Activated T-helper 2 cell treated with anti-CD3 and anti-CD28 coated beads, Interferon-gamma antibody, Interleukin-2, Interleukin-4, amounts not matched to agents 10 μg/mL and 5 μg/mL and 100 μg/mL, durations not matched to agents 14 hours and 24 hours and 36 hours (primary cell): ENCODE measurements at places on chromosomes 2 and 18. TPM values are rescaled to one million over a fixed set of nuclear protein-coding genes. Genes with fewer than 3 reads are reported as not detected.
A peak's percentile ranks its signal among the peaks of the same experiment; 100 is the strongest.

CCDC85A gene
- total RNA-seq, result not detected in 2 replicates

NCKAP1 gene
- 13.2 and 20.0 TPM in 2 replicates for total RNA-seq

GKN1 gene
- not detected in 2 replicates for total RNA-seq

SLC9A4 gene
- 0.09 TPM in 2 replicates for total RNA-seq

RAB6C gene
- total RNA-seq, result not detected in 2 replicates

DNA sequence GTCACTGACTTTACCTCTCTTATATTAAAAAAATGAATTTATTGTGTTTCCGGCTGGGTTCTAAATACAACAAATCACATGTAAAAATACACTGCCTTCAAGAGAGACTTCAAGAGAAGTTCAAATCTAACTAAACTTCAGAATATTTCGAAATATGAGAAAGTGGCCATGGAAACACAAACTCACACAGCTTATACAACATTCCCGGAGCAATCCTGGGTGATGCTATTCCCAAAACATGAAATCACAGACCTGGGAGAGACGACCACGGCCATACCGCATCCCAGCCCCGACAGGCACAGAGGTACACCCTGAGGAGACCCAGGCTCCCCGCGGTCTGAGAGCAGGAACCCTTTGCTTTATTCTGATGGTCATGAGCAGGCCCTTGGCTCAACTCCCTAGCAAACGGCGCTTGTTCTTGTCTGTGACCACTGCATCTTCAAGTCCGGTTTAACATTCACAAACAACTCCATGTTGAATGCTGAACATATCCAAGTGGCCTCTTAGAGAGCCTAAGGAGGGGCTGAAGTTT, 185.4 kb upstream of the REV1 start:
- no peak overlapping the region for H3K27ac ChIP-seq
- H3K36me3 ChIP-seq, result no peaks in the 10 kb centered on the region
- H3K4me3 ChIP-seq, result no peak overlapping the region
- H3K4me1 ChIP-seq, result no peaks in the 10 kb centered on the region
- H3K27me3 ChIP-seq, result no peaks in the 10 kb centered on the region

DNA sequence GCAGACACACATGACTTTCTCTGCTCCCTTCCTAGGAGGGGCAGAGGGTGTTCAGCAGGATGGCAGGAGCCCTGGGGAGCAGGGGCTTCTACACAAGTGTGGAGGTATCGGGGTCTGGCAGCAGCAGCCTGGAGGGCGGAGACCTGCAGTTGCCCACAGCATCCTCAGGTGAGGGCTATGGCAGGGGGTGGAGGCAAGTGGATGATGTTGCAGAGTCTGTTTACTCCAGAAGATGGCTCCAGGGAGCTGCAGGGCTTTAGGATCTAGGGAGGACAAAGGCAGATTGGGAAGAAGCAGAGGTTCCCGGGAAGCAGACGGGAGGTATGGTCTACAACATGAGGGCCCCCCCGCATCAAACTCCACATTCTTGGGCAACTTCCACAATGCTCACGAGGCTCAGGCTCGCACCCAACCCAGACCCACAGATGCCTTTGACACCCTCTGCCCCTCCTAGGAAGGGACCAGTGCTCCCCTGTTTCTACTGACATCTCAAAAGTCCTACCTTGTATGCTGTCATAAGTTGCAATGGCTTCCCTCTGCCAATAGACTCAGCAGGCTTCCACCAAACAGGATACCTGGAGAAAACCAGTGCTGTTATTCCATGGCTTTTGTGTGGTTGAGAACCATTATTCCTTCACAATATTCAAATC, 12.0 kb upstream of the ATP6V1C2 start:
- no peak for DNase-seq
- no peaks in the 10 kb centered on the region for H3K36me3 ChIP-seq
- no peak overlapping the region for H3K4me3 ChIP-seq

- H3K27ac ChIP-seq, result no peak overlapping the region
- H3K4me1 ChIP-seq, result peaks cover 2% of the 10 kb centered on the region
- DNase-seq, result no peak
Measured at GRCh38 chr2:238042090-238042489, 18.7 kb upstream of the SCLY start.

GRCh38 chr2:140348826-140349225, 1568.6 kb upstream of the NXPH2 start:
- DNase-seq, result no peak
- H3K27ac ChIP-seq, result no peak overlapping the region
- no peak overlapping the region for H3K4me3 ChIP-seq
- no peaks in the 10 kb centered on the region for H3K4me1 ChIP-seq

DNA sequence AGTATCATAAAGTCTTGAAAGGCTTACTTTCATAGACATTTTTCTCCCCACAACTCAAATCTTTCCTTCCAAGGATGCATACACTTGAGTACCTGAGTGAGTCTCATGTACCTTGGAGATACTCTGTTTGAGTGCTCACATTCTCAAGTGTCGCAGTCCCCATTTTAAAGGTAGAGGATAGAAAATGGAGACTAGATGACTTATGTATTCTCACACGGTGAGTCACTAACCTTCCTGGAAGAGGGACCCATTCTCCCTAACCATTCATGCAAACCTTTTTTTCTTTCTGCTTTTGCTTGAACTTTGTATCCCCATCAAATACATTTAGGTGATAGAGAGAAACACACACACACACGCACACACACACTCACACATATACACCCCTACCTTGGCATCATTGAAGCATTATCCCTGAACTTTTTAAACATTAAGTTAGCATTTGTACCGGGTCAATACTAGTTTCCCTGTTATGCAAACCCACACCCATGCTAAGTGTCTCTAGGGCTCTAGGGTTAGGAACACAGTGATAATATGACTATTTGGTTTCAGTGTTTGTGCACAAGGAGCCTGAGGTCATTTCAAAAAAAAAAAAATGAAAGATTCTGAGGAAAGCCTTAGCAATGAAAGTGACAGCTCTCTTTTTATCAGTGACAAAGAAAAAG, 236.2 kb downstream of the IKZF2 start:
- H3K36me3 ChIP-seq, result no peaks in the 10 kb centered on the region
- DNase-seq, result no peak
- H3K27ac ChIP-seq, result peak overlapping the region; percentile 54

GRCh38 chr2:121382744-121383143, 97.7 kb upstream of the TFCP2L1 start:
- no peak for DNase-seq
- no peak overlapping the region for H3K4me3 ChIP-seq
- H3K4me1 ChIP-seq, result peaks cover 8% of the 10 kb centered on the region

- H3K4me3 ChIP-seq, result no peak overlapping the region
- peaks cover 5% of the 10 kb centered on the region for H3K27me3 ChIP-seq
- H3K36me3 ChIP-seq, result no peaks in the 10 kb centered on the region
- H3K4me1 ChIP-seq, result no peaks in the 10 kb centered on the region
Measured at GRCh38 chr18:3845161-3845560, 395.2 kb downstream of the TGIF1 start.

- no peak for DNase-seq
- peaks cover 36% of the 10 kb centered on the region for H3K4me1 ChIP-seq
- H3K36me3 ChIP-seq, result peaks cover 9% of the 10 kb centered on the region
Measured at GRCh38 chr2:38104598-38104997, 28.6 kb upstream of the CYP1B1 start.

DNA sequence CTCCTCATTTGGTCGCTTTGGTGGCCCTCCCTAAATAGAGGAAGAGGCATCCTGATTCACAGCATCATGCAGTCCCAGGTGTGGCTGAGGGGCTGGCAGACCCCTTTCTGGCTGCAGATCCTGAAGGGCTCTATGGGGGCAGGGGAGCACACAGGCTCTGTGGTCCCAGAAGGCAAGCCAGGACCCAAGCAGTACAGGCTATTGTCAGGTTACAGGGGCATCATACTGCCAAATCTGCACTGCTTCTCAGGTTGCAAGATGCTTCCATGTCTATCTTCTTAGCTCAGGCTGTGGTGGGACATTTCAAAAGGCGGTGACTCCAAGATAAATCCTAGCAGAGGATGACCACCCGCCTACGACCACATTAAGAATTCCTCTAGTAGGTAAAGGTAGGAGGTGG, 54.3 kb downstream of the TTC32 start:
- peaks cover 7% of the 10 kb centered on the region for H3K27me3 ChIP-seq
- no peak for DNase-seq
- no peak overlapping the region for H3K27ac ChIP-seq
- H3K36me3 ChIP-seq, result no peaks in the 10 kb centered on the region
- no peaks in the 10 kb centered on the region for H3K4me1 ChIP-seq

DNA sequence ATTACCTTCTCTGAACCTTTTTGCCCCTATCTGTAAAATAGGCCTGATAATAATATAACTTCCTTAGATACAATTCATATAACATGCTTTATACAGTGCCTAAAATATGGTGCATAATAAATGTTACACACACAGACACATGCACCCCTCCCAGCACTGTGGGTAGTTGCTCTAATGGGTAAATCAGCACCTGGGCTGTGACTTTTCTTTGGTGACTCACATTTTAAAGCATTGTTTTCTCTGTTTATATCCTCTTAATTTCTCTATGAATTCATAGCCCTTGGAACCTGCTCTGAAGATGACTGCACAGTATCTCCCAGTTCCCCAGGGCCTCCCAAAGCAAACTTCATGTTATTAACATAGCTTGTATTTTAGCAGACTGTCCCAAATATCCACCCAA, 248.2 kb upstream of the TNP1 start:
- no peak overlapping the region for H3K4me3 ChIP-seq
- H3K27me3 ChIP-seq, result peaks cover 14% of the 10 kb centered on the region
- peaks cover 19% of the 10 kb centered on the region for H3K4me1 ChIP-seq
- no peak overlapping the region for H3K27ac ChIP-seq

DNA sequence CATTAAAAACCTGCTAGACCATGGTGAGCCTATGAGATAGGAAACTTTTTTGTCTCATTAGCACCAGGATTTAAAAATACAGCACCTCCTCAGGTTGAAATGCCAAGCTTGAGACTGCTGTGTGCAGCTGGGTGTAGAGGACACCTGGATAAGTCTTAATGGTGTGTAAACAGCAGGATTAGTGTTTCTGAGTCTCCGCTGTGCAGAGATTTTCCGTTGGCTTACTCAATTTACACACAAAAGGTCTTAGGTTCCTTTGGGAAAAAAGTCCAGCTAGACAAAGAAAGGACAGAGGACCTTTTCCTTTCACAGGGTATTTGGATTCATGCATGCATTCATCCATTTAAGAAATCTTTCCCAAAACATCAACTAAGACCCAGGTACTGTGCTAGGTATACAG, 168.1 kb downstream of the NRXN1 start:
- no peaks in the 10 kb centered on the region for H3K4me1 ChIP-seq
- no peak overlapping the region for H3K27ac ChIP-seq
- H3K4me3 ChIP-seq, result no peak overlapping the region
- no peaks in the 10 kb centered on the region for H3K27me3 ChIP-seq
- DNase-seq, result no peak

DNA sequence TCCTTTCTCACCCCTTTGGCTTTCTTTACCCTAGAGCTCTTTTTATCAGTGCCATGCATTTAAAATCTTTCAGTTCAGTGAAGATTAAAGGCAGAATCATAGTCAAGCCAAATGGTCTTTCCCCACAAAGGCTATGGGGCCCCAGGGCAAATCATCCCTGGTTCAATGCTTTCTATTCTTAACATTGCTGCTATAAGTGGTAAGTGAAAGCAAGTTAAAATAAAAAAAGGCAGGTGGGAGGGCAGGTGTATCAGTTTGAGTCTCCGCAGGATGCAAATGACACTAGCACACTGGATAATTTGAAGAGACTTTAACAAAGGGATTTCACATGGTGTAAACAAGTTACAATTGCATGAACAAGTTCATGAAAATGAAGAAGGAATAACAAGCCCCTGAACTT, 757.4 kb downstream of the SATB2 start:
- no peak overlapping the region for H3K27ac ChIP-seq
- H3K27me3 ChIP-seq, result no peaks in the 10 kb centered on the region
- no peak overlapping the region for H3K4me3 ChIP-seq
- H3K4me1 ChIP-seq, result no peaks in the 10 kb centered on the region

- no peak for DNase-seq
- no peaks in the 10 kb centered on the region for H3K36me3 ChIP-seq
- no peaks in the 10 kb centered on the region for H3K4me1 ChIP-seq
- H3K4me3 ChIP-seq, result no peak overlapping the region
Measured at GRCh38 chr2:151102226-151102625, 159.4 kb downstream of the RBM43 start.

- no peak overlapping the region for H3K27ac ChIP-seq
- no peak for DNase-seq
- H3K27me3 ChIP-seq, result no peaks in the 10 kb centered on the region
- H3K36me3 ChIP-seq, result no peaks in the 10 kb centered on the region
- H3K4me1 ChIP-seq, result no peaks in the 10 kb centered on the region
- no peak overlapping the region for H3K4me3 ChIP-seq
Measured at GRCh38 chr2:1599301-1600085, 144.8 kb downstream of the PXDN start.

- peaks cover 2% of the 10 kb centered on the region for H3K4me1 ChIP-seq
- no peak overlapping the region for H3K4me3 ChIP-seq
- peaks cover 14% of the 10 kb centered on the region for H3K27me3 ChIP-seq
- no peak for DNase-seq
Measured at GRCh38 chr18:33579349-33580215, 1.6 kb downstream of the ASXL3 start.

DNA sequence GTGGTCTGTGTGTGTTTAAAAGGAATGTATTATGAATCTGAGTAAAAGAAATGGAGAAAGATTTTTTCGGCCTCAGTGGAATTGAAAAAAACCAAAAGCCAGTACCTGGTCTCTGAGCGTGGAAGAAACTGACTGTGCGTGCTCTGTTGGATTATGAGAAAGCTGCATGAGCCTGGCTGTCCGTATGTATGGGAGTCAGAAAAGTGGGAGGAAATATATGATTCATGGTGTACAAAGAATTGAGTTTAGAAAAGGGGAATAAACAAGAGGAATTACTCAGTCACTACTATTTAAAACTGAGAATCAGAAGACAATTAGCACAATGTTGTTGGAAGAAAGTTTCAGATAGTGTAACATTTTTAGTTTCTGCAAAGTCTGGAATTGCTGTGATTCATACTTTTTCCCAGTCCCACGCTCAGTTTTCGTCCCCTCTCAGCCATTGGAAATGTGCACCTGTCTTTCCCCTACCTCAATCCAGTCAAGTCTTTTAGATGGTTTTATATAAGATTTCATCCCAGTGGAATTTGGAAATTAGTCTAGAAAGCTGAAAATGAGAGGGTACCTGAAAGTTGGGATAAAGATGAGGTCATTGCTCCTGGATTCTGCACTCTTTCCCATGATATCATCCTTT, 66.4 kb upstream of the CHMP1B start:
- H3K27ac ChIP-seq, result no peak overlapping the region
- no peaks in the 10 kb centered on the region for H3K36me3 ChIP-seq
- no peaks in the 10 kb centered on the region for H3K4me1 ChIP-seq
- peaks cover 16% of the 10 kb centered on the region for H3K27me3 ChIP-seq
- H3K4me3 ChIP-seq, result no peak overlapping the region
- DNase-seq, result no peak

GRCh38 chr2:146324951-146325350, 1519.9 kb upstream of the ACVR2A start:
- H3K4me1 ChIP-seq, result no peaks in the 10 kb centered on the region
- no peaks in the 10 kb centered on the region for H3K36me3 ChIP-seq
- no peak overlapping the region for H3K27ac ChIP-seq
- H3K27me3 ChIP-seq, result no peaks in the 10 kb centered on the region
- H3K4me3 ChIP-seq, result no peak overlapping the region

DNA sequence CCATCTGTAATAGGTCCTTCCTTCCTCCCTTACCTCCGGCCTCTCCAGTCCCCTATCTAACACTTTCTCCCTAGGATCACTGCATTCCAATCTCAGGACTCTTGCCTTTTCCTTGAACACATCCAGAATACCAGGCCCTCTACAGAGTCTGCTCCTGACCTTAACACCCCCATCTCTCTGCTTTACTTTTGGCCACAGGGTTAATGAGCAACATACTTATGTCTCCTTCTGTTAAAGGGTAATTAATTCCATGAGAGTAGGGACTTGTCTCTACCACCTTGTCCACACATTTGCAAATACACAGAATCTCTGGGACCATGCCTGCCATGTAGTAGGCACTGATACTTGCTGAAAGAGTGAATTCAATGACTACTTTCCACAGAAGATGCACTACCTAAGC, 94.9 kb downstream of the COBLL1 start:
- no peak overlapping the region for H3K4me3 ChIP-seq
- peaks cover 3% of the 10 kb centered on the region for H3K27me3 ChIP-seq
- H3K4me1 ChIP-seq, result no peaks in the 10 kb centered on the region
- H3K27ac ChIP-seq, result no peak overlapping the region
